Neuronal stem cell (in vitro differentiated cells): ENCODE measurements at places on chromosomes 13 and 19.

- DNase-seq: no peak
Measured at GRCh38 chr13:40125336-40125735, 469.9 kb downstream of the COG6 start.

DNA sequence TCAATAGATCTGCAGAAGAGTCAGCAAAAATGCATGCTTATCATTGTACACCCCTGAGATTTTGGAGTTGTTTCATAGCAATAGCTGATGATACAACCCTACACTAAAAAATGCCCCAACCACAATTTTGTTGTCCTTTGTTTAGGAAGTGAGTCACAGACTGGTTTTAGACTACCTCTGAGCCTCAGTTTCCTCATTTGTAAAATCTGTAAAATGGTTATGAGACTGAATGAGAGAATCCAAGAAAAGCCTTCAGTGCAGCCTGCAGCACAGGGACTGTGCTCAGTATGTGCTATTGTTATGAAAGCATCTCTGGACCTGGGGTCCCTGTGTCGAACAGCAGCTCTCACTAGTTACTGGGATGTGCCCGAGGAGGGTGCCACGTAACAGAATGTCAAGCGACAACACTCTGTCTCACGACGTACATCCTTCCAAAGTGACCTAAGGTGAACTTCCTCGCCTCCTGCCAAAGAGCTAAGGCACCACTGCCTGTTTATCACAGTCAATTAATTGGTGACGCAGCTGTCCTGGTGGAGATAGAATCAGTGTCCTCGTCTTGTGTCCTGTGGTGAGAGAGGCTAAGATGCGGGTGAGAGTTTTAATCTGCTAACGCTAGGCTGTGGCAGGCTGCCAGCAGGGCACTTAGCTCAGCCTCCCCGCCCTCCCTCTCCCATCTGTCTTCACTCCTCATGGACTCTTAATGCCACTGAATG, 18.1 kb downstream of the DHRS12 start:
- DNase-seq: no peak

- DNase-seq: no peak
Measured at GRCh38 chr19:4233282-4233853, 4.0 kb downstream of the EBI3 start.

GRCh38 chr19:49098795-49099194, 13.5 kb downstream of the SNRNP70 start:
- DNase-seq: no peak

DNA sequence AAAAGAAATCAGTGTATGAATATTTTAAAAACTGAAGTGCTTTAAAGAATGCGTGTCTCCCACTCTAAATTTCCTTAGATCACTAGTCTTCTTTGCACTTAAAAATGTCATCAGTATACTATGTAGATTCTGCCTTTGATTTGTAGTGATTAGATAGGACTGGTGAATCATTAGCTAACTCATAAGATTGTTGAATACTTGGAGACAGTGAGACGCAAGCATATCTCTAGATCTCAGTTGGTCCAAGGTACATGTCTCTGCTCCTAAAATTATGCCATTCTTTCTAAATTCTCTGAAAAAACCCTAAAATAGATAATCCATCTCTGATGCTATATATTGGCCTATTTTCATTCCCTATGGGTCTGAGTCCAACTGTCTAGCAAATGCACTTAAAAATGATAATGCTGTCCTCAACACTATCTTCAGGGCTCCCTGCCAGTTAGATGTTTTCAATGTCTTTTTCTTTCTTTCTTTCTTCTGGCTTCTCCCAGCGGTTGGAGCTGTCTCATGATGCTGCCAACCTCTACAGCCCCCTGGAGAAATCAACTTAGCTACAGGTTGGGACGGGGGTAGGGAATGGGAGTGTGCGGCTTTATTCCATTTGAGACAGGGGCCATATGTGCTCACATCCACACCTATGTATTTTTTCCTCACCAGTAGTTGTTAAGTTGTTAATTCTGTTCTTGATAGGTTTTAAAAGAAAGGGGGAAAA, 301.0 kb downstream of the NDFIP2 start:
- no peak for DNase-seq

GRCh38 chr19:19774354-19775033, 41.6 kb upstream of the ZNF14 start:
- no peak for DNase-seq

DNA sequence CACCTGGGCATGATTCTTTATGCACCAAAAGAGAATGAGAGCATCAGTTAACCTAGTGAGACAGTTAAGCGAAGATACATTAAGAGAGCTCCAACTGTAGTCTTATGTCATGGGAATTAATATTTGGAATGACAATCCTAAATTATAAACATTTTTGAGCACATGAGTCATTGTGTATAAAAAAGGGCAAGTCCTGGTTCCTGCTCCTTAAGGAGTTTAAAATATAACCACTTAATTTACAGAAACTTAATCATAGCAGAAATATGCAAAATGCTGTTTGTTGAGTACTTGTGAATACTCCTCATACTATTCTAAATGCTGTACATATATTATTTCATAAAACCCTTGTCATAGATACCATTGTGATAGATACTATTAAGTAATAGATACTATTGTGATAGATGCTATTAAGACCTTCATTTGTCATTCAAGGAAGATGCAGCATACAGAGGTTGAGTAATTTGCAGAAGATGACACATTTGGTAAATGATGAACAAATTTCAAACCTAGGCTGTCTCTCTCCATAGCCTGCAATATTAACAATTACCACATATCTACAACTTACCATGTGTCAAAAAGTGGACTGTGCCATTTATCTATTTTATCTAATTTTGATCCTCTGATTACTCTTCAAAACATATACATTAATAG, 301.0 kb downstream of the TBC1D4 start:
- DNase-seq: no peak

- no peak for DNase-seq
Measured at GRCh38 chr13:33185853-33186252, 99.7 kb downstream of the STARD13 start.

DNA sequence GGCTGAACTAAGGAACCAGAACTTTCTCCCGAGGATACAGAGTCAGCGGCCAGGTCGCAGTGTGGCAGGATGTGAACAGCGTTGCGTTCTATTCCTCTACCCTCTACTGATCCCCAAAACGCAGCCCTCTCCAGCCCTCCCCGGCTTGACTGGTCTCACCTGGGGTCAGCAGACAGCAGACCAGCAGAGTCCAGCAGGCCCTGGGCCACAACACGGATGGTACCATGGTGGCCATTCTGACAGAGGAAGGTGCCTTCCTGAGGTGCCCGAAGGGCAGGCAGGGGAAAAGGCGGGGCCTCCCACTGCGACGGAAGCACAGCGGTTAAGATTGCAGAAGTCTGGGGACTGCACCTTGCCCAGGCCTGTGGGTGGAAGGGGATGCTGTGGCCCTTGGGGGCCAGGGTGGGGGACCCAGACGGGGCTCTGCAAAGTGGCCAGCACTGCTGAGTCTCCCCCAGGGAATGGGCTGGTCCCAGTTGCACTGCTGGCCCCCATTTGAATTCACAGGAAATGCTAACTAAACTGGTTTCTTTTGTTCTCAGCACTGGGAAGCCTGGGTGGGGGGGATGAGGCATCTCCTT, at the start of gene ICAM3:
Gene ICAM3 (minus strand): TSS at position 245 of the 581 bp plus-strand sequence. CDS start 10 bp downstream, at position 235.
- DNase-seq: no peak

- DNase-seq: no peak
Measured at GRCh38 chr13:87675851-87676250, 4.7 kb downstream of the SLITRK5 start.

DNA sequence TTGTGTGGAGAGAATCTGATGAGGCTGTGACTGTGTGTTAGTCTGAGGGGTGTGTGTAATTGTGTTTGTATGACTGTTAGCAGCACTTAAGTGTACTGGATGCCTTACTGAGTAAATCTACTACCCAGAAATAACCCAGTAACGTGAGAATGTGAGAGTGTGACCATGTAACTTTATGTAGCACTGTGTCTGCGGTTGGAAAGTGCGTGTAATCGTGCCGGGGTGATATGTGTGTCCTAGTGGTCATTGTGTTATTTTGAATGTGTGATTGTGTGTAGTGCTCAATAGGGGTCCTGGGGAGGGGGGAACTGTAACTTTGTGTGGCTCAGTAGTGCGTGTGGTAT, 550 bp downstream of the ZNF383 start:
- no peak for DNase-seq

DNA sequence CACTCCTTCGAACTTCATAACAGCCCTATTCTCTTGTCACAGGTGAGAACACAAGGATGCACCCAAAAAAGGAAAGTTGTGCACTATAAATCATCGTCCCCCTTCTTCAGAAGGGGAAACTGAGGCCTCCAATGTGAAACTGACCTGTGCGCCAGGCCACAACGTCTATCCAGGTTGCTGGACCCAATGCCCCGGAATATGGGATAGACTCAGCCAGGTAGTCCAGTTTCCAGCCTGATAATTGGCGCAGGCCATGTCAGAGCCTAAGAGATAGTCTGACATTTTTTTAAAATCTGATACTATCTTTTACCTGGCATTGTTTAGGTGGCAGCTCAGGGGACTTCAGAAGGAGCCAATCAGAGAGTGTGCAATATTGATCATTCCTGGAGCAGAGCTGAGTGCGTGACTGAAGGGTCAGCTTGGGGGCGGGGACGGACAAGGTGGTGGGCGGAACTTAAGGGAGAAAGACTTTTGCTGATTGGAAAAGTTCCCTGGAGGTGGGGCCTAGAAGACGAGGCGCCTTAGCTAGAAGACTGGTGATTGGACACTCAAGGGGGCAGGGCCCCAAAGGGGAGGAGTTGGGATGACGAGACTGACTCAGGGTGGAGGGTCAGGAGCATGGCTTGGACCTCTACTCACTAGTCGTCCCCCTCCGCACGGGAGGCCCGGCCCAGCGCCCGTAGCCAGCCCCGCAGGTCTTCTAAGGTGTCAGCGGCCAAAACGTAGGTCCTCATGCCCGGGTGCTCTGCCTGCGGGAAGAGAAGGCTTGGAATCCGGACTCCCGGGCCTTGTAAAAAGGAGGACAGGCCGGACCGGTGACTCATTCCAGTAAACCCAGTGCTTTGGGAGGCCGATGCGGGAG, 8.5 kb downstream of the PLEKHA4 start:
- DNase-seq: no peak

DNA sequence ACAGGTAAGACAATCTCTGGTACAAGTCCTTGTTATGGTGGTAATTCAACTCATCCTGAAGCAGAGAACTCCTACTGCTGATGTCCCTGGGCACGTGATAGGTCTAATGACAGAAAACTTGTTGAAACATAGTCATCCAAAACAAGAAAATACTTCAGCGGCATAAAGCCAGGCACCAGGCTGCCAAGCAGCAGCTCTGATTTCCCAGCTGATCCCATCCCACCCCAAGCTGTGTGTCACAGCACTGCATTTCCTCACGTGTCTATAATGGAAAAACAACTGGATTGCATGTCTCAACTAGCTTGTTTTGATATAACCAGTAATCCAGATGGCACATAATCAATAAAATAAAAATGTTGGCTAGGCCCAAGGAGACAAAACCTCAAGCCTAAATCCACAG, 64.8 kb downstream of the MIPEP start:
- no peak for DNase-seq

DNA sequence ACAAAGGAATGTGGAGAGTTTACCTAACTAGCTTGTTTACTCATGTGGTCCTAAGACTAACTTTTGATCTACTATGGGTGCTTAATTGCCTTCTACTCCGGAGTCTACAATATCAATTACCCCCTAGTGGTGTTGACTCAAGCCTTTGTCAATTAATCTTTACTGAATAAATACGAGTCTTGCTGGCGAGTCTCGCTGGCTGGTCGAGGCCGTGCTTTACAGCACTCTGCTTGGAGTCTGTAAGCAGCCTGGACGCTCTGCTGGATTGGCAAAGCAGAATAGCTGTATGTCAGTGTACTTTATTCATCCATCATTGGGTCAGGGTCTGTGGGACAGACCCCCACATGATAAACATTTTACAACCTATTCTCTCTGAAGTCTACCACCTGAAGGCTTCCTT, 9.9 kb upstream of the SPART start:
- DNase-seq: no peak

DNA sequence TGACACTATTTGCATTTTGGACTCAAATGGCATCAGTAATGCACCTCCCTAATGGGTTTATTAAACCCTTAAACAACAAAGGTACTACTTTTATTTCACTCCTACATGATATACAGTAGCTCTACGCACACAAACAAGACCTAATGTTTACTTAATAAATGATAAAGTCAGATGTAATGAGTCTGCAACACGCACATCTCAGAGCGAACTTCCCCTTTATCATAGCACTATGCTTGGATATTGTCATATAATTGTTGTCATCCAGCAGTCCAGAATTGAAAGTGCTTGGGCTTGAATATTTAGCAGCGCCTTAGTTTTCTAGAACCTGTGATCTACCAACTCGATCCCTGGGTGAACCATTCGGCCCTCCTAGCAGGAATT, 772 bp downstream of the PARP4 start:
- no peak for DNase-seq

DNA sequence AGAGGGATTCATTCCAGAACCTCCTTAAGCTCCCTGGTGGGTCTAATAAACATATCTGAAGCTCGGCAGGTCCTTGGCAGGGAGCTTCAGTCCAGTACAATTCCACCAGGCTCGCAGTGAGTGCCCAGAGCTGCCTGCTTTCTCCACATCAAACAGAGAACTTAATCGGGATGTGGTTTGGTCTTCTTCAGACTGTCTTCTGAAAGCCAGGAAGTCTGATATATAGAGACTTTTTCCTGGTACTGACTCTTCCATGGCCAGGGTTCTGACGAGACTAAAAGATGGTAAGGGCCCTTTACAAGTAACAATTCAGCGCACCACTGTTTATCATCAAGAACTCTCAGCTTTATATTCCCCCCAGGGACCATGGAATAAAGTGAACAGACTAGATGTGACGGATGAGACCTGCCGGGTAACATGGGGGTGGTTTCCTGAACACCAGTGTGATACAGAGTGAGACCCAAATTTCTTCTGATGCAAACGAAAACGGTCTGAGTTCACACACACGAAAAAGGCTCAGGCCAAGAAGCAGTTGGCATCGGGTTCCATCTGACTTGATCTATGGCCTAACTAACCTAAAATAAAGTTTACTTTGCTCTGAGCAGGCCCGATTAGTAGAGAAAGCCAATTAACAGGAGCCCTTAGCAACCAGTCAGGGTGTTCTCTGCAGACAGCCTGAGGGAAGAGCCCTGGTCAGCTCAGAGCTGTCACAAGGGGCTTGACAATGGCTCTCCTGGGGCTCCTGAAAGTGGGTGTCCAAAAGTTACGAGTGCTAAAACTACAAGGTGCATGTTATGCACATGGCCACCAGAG, 29.0 kb downstream of the RANBP3 start:
- DNase-seq: no peak

- no peak for DNase-seq
Measured at GRCh38 chr13:107545946-107546502, 669.3 kb downstream of the LIG4 start.

- no peak for DNase-seq
Measured at GRCh38 chr19:41701401-41702075, 6.9 kb upstream of the CEACAM5 start.
